Activated T-cell treated with anti-CD3 and anti-CD28 coated beads, Interleukin-2, amount 50 U/mL, for 1 hour (primary cell): ENCODE measurements at places on chromosomes 3 and 15.

- DNase-seq, result no peak
Observed at GRCh38 chr15:52257734-52258062, 37.9 kb downstream of the MYO5C start.

- no peak for DNase-seq
Observed at GRCh38 chr15:52303093-52303772, 7.6 kb upstream of the MYO5C start.

DNA sequence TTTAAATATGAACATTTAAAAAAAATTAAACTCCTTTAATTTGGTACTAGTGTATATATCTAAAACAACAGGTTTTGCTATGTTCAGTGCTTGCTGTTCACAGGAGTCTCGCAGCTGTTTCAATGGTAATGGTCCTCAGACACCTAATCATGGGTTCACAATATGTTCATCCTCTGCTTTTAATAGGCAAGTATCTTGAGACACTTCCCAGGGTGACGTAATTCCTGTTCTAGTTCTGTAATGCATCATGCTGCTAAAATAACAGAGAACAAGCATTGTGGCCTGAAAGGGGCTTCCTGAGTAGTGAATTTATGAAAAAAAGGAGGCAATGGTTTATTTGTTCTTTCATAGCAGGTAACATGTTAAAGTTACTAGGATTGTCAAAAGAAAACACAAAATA is 625.2 kb upstream of the GBE1 start:
- DNase-seq, result no peak

GRCh38 chr3:76866729-76867408 is 173.0 kb upstream of the ROBO2 start:
- no peak for DNase-seq

DNA sequence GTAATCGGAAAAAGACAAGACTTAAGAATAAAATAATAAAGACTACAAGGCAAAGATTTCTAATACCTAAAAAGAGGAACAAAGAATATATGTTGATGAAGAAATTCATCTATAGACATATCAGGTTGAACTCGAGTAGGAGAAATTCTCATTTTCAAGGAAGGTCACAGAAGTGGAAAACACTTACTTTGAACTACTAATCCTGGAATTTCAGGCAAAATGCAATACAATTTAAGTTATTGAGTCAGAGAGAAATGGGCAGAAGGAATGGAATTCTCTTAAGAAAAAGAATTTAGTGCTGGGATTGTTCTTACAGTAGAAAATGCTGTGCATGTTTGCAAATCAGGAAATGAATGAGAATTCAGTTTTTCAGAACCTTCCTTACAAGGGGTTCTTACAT is 135.9 kb upstream of the TGFBR2 start:
- DNase-seq, result no peak

GRCh38 chr3:99972380-99973104 is 141.8 kb downstream of the FILIP1L start:
- DNase-seq, result no peak

GRCh38 chr3:158912621-158913020 is 110.8 kb downstream of the MFSD1 start:
- no peak for DNase-seq

DNA sequence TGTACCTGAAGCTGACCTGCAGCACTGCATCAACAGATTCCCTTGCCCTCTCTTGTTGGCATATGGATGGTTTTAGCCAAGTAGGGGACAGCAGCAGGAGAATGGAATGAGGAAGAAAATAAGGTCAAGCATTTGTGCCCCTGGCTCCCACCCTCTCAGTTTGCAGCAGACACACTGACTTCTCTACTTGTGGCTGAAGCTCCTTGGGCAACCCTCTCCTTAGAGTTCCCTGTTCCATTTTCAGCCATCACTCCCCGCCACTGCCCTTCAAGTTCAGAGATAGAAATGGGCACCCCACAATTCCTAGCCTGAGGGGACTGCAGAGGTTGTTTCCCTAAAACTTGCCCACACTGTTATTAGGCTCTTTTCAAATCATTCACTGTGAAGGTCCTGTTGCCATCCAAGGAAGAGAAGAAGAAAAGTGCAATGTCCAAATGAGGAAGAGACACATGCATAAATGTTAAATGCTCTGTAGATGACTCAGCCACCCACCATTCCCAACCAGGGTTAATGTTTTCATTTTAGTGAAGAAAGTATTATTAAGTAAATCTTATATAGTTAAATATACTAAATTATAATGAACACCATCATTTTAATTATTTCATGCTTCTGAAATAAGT is 295.9 kb upstream of the UBE2E2 start:
- DNase-seq, result no peak

DNA sequence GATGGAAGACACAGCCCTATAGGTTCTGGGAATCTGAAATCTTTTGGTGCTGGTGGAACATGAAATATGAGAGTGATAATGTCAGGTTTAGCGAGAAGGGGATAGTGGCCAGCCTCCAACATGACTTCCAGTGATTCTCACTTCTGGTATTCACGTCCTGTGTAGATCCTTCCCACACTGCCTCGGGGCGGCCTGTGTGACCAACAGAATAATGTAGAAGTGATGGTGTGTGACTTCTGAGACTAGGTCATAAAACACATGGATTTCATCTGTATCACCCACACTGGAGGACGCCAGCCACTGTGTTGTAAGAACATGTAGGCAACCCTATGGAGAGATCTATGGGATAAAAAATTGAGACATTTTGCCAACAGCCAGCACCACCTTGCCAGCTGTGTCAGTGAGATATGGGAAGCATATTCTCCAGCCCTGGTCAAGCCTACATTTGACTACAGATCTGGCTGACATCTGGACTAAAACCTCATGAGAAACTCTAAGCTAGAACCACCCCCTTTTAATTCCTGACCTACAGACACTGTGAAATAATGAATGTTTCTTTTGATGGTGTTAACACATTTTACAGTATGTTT is 25.5 kb upstream of the NUDT16 start:
- no peak for DNase-seq

DNA sequence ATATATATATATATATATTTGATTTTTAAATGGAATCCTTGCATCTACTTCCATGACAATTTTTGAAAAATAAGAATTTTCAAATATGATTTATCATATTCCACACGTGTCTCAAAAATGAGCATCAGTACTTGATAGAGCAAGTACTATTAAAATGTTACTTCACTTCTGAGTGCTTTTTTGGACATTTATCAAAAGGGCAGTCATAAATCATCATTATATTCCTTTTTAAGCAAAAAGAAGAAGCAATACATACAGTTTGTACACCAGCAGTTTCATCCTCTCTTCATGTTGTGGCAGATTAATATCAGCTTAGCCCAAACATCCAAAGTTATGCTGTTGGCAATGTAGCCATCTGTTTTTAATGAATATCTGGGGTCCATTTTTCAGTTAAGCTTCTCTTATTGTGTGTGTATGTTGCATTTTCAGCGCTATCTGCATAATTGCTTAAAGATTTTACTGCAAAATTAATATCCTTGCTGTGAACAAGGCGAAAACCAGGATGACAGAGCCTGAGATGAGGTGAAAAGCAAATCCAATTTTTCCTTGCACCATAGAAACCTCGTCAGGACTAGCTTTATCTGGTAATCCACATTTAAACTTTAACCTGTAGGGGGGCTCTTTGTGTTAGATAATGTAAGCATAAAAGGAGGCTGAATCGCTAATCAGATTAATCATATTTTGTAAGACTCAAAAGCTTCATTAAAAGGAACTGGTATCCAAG is 604.9 kb upstream of the AGTR1 start:
- DNase-seq, result no peak

GRCh38 chr3:129463716-129464115 is 23.7 kb downstream of the IFT122 start:
- DNase-seq, result no peak

DNA sequence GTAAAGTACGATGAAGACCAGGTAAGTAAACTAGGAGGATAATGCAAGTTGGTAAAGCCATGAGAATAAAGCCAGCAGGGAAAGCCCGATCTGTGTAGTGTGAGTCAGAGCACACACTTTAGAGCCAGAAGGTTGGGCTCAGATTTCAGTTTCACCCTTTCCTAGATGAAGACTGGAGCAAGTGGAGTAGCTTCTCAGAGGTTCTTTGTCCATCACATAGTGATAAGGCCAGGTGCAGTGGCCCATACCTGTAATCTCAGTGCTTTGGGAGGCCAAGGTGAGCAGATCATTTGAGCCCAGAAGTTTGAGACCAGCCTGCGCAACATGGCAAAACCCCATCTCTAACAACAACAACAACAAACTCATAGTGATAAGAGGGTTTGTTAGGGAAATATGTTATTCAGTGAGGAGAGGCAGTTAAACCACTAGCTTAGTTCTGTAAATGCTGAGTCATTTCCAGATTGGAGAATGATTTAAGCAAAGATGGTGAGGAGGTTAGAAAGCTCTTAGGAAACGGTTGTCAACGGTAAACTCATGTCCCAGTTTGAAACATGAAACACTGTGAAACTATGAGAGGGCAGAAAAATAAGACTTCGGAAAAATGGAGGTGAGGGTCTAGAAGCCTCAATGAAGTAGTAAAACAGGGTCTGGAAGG is 39.0 kb downstream of the IL12A start:
- no peak for DNase-seq

- DNase-seq, result no peak
Observed at GRCh38 chr15:70196372-70197316, 98.9 kb upstream of the TLE3 start.

DNA sequence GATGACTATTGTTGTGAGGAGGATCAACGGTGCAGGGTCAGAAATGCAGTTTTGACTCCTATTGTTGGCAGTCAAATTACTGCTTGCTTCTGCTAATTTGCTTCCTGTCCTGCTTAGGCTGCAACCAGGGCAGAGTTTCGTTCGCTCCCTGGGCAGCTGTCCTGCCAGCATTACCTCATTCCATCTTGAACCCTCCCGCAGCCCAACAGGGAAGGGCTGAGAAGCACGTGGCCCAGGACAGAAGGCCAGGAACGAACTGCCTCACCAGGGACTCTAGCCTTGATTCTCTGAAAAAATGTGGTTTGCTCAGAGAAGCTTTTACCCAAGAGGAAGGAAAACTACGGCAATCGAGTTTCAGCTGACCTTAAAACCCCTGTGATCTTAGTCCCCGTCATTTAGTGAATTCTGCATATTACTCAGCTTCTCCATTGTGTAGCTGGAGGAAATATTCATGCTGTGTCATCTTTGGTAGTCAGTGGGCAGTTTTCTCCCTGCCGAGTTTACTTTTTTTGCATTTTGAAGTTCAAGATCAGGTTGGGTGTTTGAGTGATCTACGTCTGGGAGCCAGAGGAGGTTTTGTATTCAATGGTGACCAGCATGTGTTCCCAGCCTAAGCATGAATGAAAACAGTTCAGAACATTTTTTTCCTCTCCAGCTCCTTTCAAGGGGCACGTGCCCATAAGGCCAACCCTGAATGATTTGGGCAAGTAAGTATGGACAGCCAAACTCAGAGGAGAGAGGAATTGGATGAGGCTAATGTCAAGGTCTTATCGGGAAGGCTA is 23.0 kb downstream of the TLNRD1 start:
- DNase-seq, result no peak

DNA sequence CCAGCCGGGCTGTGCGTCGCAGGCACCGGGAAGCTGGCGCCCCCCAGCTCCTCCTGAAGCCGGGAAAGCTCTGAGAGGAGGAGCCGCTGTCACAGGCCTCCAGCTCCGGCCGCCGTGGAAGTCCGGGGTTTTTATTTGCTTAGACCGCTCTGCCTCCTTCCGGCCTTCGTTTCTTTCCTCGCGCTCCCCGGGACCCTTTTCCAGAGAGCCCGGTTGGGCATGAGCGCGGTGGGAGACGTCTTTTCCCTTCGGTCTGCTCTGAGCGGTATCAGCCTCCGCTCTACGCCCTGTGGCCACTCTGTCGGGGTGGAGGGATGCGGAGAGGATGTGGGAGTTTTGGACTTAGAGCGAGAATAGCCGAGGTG is 559 bp downstream of the SENP5 start:
- no peak for DNase-seq

DNA sequence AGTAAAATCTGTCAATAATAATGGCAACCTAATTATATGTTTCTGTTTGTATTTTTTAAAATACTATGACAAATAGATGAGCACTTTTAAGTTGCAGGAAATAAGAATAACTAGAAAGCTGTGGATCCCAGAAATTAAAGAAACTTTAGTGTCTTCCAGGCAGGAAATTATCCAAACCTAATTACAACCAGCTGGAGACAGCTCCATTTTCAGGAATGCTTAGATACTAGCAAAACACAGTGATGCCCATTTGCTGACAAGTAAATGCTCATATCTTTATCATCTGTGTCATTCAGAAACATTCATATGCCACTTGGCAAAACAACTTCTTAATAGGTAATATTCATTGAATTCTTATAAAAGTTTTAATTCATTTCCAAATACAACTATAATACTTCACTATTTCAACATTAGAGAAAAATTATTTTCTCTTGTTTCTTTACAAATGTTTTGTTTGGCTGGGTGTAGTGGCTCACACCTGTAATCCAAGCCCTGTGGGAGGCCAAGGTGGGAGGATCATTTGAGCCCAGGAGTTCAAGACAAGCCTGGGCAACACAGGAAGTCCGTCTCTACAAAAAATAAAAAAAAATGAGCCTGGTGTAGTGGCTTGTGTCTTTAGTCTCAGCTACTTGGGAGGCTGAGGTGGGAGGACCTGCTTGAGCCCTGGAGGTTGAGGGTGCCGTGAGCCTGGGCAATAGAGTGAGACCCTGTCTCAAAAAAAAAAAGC is 169.1 kb upstream of the TSPAN3 start:
- no peak for DNase-seq

GRCh38 chr15:31467361-31467760 is 140.7 kb downstream of the KLF13 start:
- DNase-seq, result no peak

DNA sequence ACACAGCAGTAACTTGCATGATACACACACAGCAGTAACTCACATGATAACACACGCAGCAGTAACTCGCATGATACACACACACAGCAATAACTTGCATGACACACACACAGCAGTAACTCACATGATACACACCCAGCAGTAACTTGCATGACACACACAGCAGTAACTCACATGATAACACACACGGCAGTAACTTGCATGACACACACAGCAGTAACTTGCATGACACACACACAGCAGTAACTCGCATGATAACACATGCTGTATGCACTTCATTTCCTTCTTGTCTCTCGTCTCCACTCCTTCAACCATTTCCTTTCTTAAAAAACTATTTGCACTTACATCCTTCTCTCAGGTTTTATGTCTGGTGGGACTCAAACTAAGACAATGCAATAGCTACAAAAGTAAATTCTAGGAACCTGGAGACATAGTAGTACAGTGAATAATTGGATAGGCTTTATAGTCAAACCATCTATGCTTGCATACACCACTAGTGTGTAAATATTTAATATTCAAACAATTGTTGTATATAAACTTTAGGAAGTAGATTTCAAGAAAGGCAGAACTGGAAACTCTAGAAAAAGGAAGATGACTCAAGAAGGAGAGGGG is 130.8 kb downstream of the UACA start:
- DNase-seq, result no peak

GRCh38 chr3:151109286-151109800 is 23.9 kb downstream of the MED12L start:
- DNase-seq, result no peak

GRCh38 chr15:81297147-81297572 is 26.8 kb downstream of the STARD5 start:
- no peak for DNase-seq
